ENCODE measurements at places on chromosomes 4 and X.

DNA sequence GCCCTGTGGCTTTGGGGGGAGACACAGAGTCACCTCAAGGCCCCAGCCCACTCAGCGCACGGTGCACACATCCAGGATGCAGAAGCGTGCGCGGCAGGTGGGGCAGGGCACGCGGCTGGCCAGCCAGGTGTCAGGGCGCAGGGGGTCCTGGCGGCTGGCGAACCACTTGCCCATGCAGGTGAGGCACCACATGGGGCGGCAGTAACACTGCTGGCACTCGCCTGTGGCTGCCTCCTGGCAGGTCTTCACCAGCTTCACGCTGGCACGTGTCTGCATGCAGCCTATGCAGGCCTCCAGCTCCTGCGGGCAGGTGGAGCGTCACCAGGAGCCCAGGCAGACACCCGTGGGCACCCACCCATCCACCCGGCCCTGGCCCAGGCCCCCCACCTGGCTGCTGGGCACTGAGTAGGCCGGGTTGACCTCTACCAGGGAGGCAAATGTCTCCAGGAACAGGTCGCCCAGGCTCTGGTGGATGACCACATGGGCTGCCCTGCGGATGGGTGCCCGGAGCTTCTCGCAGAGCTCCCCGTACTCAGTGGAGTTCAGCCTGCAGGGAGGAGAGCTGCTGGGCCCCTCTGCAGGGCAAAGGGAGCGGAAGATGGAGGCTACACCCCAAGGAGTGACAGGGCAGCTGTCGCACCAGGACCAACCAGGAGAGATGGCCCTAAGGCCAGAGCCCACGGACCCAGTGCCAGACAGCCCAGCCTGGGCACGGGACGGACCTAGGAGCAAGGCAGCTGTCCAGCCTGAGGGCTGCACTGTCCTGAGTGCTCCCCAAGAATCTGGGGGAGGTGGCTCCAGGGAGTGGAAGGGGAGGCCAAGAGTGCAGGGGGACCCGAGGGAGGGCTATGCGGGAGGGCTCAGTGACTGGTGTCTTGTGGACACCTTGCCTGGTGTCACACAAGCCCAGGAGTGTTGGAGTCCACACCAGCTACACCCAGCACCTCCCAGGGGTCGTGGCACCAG, 3.7 kb downstream of the TMEM129 start:
- no peak for DNase-seq

- DNase-seq: no peak
These were observed 32.2 kb downstream of the CCNI start for GRCh38 chr4:77043507-77044136.

- DNase-seq: no peak
These were observed 646 bp downstream of the ABCB7 start for GRCh38 chrX:75155447-75155826.

- DNase-seq: peak; percentile 13
These were observed 192.9 kb downstream of the ARHGAP10 start for GRCh38 chr4:147924604-147925412.

DNA sequence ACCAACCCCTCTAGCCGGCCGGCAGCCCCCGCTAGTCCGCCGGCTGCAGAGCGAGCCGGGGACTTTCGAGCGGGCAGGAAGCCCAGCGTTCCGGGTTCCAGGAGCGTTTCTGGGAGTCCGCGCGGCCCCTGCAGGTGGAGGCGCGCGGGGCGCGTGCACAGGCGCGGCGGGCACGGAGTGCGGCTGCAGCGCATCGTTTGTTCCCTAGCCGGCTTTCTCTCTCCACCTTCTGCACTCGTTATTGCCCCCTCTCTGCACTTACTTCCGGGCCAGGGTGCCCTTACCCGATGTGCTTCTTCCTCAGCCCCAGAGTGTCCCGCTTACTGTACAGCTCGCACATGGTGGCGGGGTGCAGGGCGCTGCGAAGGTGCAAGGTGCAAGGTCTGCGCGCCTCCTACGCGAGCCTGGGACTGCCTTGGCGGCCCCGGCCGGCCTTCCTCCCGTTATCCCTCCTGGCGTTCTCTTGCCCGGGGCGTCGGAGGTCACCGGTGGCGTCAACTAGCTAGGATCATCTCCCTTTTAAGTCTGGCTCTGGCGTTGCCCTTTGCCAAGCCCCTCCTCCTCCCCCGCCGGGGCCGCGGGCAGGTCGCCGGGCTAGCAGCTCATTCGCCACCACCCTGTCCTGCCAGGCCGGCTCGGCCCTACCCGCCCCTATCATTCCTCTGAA, at the start of gene ETNPPL:
TSS of gene ETNPPL (minus strand) at position 495 of the 667 bp plus-strand sequence. CDS start at position 340, 155 bp downstream.
- no peak for DNase-seq

GRCh38 chr4:41475402-41475801, 62.6 kb upstream of the LIMCH1 start:
- DNase-seq: no peak

DNA sequence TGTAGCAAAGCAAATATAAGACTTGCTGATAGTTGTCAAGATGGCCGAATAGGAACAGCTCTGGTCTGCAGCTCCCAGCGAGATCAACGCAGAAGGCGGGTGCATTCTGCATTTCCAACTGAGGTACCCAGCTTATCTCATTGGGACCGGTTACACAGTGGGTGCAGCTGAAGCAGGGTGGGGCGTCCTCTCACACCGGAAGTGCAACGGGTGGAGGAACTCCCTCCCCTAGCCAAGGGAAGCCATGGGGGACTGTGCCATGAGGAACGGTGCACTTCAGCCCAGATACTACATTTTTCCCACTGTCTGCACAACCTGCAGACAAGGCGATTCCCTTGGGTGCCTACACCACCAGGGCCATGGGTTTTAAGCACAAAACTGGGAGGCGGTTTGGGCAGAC, 382.3 kb upstream of the EMCN start:
- DNase-seq: no peak

DNA sequence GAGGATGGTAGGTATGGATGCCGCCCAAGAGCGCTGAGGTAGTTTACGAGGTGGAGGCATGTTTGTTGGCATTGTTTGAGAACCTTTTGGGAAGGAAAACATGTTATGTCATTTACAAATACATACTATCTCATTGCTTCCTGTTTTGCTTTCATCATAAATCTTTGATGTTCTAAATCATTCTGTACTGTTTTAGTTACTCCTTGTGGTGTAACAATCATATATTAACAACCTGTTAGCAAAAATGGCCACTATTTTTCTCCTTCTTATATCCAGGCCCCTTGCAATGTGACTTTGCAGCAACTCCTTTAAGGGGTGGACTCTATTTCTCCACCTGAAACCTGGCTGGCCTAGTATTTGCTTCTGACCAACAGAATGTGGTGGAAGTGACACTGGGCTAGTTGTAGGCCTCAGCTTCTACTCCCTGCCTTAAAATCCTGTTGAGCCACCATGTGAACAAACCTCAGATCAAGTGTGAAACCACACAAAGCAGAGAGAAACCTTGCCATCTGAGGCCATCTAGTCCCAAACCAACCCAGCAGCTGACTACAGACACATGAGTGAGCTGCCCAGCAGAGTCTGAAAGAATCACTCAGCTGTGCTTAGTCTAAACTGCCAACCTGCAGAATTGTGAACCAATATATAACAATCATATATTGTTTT, 15.8 kb upstream of the CXorf38 start:
- peak; percentile 25 for DNase-seq

GRCh38 chr4:76605099-76605563, 170.1 kb downstream of the SHROOM3 start:
- no peak for DNase-seq

GRCh38 chr4:42371305-42372252, 25.7 kb upstream of the SHISA3 start:
- no peak for DNase-seq

DNA sequence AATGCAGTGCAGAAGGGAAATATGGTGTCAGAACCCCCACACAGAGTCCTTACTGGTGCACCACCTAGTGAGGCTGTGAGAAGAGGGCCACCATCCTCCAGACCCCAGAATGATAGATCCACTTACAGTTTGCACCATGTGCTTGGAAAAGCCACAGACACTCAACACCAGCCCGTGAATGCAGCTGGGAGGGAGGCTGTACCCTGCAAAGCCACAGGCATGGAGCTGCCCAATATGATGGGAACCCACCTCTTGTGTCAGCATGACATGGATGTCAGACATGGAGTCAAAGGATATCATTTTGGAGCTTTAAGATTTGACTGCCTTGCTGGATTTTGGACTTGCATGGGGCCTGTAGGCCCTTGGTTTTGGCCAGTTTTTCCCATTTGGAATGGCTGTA, 34.2 kb upstream of the PGM2 start:
- DNase-seq: no peak

- no peak for DNase-seq
These were observed 22.3 kb downstream of the AMOT start for GRCh38 chrX:112818114-112819007.

GRCh38 chrX:150983521-150984168, 510 bp downstream of the HMGB3 start:
- DNase-seq: no peak

DNA sequence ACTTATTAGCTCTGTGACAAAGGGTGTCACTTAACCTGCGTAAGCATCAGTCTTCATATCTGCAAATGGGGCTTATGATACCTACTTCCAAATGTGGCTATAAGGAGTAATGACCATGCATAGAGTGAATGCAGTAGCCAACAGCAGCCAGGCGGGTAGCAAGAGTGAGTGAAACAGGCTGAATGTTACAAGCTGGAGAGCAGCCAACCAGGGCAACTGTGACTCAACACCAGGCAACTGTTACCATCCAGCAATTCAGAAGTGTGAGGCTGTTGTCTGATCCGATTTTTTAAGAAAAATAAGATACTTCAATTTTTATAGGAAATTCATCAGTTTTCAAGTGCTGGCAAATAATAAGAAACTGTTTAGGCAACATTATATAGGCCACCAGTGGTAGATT, 270.2 kb upstream of the TAPT1 start:
- no peak for DNase-seq

DNA sequence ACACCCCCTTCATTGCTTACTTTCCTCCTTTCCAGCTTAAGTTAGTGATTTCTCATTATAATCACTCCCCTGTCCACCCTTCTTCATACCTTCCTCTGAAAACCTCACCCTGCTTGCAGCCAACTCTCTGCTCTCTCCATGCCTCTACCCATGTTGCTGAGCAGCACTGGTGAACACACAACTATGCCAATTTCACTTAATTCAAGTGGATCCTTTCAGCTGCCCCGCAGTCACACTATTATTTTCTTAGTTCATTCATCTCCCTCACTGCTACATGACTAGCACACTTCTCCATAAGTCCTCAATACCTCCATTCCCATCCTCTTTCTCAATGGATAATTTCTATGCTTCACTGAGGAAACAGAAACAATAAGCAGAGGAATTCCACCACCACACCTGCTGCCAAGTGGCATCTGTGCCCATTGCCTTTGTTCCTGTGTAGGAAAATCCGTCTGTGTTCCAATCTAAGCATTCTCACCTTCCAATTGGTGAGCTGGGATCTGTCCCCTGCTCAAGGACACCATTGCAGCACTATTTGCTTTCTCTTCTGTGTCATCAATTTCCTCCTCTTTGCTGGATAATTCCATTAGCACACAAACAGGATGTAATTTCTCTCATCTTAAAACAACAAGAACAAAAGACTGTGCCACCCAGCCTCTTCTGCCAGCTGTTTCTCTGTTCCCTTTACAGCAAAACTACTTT, 25.2 kb upstream of the PRSS48 start:
- no peak for DNase-seq

- DNase-seq: no peak
These were observed 61.8 kb downstream of the GPC3 start for GRCh38 chrX:133923548-133923947.

GRCh38 chrX:110173192-110174175, 144.4 kb downstream of the AMMECR1 start:
- DNase-seq: no peak

DNA sequence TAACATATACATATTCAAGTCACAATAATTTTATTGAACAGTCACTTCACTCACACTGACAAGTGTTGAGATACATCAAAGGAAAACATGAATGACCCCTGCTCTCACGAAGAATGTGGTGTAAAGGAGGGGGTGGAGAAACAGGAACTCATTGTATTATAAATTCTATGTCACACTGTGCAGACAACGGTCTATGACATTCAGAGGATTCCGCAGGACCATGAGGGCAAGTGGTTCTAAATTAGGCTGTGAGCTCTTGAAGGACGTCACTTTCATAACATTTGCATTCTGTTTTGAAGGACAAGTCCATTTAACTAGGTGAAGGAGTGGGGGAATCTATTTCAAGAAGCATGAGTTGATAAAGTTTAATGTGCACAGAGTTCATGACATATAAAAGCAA, 415.2 kb upstream of the HS3ST1 start:
- no peak for DNase-seq

DNA sequence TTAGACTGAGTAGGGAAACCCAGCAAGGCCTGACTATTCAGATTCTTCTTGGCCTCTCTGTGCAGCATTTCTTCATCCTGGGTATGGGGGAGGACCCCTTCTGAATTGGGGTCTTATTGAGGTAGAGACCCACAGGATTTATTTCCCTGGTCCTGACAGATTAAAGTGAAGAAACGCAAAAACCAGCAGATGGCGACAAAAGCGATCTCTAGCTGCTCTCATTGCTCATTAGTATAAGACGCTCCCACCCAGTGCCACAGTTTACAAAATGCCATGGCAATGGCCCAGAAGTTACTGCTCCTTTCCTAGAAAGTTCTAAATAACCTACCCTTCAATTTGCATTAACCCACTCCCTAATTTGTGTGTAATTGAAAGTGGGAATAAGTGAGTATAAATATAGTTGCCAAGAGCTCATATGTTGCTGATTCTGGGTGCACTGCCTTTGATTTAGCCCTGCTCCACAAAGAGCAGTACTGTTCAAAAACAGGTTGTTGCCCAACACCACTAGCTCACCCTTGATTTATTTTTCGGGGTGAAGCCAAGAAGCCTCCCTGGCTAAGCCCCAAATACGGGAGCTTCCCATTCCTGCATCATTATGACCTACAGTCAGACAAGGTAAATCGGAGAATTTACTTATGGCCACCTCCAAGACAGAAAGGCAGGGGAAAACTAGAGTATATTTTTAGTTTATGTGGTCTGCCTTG, 3.7 kb upstream of the BEX4 start:
- DNase-seq: peak; percentile 55

GRCh38 chr4:93396272-93396671, 432.3 kb upstream of the ATOH1 start:
- DNase-seq: no peak

GRCh38 chrX:73825569-73825968, 262.6 kb downstream of the CHIC1 start:
- no peak for DNase-seq

DNA sequence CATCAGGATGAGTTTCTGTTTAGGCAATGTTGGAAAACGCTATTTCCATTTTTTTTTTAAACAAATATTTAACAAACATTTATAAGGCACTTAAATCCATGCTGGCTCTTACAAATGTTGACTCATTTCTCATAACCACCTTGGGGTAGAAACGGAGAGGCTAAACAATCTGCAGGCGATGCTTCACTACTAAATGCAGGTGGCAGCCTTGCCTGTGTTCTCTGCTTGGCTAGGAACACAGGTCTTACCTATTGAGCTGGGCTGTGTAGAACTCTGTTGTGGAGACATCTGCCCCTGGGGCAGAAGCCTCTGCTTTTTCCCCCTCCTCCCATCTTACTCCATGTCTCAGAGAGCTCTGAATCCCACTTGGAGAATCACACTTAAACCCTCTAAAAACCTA, 1.4 kb upstream of the CXCL1 start:
- no peak for DNase-seq

GRCh38 chr4:152310257-152310656, 225.6 kb downstream of the FBXW7 start:
- no peak for DNase-seq
